Thoracic aorta (tissue), 2 donors: ENCODE measurements at places on chromosomes 3 and 15. TPM values are rescaled to one million over a fixed set of nuclear protein-coding genes. Genes with fewer than 3 reads are reported as not detected.

Gene ACOX2
- total RNA-seq, result 20.8 TPM

Gene GOLGA8G
- total RNA-seq, result not detected

Gene SEMA5B
- 3.2 TPM for total RNA-seq

Gene MESP2
- not detected for total RNA-seq

Gene CDHR4
- total RNA-seq, result 0.68 TPM

Gene PIGZ
- 17.4 TPM for total RNA-seq

Gene EXD1
- not detected for total RNA-seq

Gene GRIP2
- 4.2 TPM for total RNA-seq

Gene ADPGK
- 81.2 TPM for total RNA-seq

Gene EIF4G1
- 334 TPM for total RNA-seq

Gene SCAPER
- total RNA-seq, result 29.6 TPM

Gene MBD4
- 23.0 TPM for total RNA-seq
